ENCODE measurements at places on chromosomes 11 and 22.

- DNase-seq = no peak
Observed at GRCh38 chr22:44608597-44609399, 93.2 kb upstream of the PRR5 start.

DNA sequence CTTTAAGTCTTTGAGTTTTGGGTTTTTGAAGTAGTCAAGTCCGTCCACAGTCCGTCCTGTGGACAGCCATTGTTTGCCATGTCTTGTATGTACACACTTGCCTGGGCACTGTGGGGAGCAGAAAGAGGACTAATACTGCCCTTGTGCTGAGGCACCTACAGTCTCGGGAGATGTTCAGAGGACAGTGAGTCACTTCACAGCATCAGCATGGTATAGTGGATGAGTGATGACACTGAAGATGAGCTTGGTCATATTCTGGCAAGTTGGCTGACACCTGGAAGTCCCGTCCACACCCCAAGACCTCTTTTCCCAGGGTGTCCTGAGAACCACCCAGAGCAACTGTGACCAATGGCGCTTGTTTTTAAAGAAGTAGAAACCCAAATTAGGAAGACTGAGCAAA, 29.2 kb downstream of the NF2 start:
- no peak for DNase-seq

GRCh38 chr11:44611687-44612434, 46.4 kb downstream of the CD82 start:
- DNase-seq = peak; percentile 38

DNA sequence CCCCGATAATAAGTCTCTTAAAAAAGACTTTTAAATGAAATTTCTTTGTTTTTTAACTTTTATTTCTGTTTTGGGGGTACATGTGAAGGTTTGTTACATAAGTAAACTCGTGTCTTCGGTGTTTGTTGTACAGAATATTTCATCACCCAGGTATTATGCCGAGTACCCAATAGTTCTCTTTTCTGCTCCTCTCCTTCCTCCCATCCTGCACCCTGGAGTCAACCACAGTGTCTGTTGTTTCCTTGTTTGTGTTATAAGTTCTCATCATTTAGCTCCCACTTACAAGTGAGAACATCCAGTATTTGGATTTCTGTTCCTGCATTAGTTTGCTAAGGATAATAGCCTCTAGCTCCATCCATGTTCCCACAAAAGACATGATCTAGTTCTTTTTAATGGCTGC, 1.6 kb upstream of the GSTP1 start:
- DNase-seq = no peak

GRCh38 chr11:44823006-44823405, 96.2 kb downstream of the TSPAN18 start:
- DNase-seq = no peak

DNA sequence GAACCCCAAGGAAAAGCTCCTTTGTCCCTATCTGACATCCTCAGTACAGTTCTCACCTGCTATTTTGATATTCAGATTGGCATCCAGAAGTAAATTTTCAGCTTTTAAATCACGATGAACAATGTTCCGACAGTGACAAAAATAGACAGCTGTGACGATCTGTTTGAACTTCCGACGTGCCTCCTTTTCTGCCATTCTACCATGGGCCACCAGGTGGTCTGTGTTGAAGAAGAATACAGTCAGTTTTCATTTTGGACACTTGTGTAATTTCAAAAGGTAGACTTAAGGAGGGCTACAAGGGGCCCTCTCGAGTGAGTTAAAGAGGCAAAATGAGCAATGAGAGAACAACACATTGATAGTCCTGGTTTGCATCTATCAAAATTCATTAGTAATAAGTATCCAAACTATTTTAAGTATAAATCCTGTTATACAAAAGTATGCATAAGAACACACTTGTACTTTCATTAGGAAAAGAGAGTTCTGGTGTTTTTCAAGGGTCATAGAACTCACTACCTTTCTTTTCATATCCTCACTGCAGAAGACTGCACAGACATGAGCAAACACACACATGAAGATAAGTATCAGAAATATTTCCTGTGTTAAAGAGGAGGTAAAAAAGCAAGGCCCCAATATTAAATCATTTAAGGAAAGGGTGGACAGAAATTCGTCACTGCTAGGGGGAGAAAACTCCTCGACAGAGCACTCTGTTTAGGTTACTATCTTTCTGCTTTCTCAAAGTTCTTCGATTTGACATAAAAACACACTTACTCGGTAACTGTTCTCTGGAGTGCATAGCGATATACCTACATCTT, 89.9 kb upstream of the APOA1 start:
- peak; percentile 57 for DNase-seq

DNA sequence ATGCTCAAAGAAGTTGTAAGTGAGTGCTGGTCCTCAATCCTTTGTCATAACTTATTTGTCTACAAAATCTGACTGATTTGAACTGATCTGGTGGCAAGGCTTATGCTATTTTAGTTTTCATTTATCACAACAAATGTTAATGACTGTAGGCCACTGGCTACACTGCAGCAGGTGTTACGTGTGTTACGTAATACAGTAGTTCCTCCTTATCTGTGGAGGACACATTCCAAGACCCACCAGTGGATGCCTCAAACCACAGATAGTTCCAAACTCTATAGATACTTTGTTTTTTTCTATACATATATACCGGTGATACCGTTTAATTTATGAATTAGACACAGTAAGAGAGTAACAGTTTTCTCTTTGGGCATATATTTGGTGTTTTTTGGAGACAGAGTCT, 7.0 kb downstream of the MADD start:
- no peak for DNase-seq

DNA sequence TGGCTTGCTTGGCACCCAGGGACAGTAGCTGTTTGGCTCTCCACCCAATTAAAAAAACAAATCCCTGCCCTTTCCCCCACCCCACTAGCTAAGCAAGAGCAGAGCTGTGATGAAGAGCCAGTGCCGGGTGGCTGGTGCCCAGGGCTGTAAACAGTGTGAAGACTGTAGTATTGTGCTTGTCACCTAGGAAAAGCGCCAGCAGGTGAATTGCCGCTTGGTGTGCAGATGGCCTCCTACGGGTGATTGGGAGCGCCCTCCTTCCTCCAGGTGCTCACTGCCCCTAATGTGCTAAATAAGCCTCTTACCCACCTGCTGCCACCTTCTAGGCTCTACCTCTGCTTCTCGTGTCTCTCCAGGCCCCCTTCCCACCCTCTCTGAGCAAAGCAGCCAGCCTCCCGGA, 18.4 kb upstream of the RAPSN start:
- DNase-seq = no peak

DNA sequence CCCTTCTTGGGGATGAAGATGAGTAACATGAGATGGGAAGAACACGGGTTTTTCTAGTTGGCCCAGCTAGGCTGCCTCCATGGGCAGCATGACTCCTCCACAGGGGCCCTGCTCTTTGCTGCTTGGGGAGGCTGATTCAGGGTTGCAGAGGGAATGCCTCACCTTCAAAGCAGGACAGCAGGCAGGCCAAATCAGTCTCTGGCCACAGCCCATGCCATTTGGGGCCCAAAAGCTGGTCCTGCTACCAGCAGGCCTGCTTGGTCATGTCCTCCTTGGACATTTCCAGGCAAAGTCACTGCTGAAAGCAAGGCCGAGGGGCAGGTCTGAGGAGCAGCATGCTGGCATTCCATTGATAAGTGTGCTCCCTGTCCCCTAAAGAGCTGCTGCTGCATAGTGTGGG, 13.8 kb upstream of the MAPK8IP1 start:
- DNase-seq = no peak

DNA sequence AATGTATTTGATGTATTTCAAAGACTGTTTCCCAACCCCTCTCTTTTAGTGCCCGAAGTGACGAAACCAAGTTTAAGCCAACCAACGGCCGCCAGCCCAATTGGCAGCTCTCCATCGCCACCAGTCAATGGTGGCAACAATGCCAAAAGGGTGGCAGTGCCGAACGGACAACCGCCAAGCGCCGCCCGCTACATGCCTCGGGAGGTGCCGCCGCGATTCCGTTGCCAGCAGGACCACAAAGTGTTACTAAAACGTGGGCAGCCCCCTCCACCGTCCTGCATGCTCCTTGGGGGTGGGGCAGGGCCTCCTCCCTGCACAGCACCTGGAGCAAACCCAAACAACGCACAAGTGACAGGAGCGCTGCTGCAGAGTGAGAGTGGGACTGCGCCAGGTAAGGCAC, 84.1 kb downstream of the TNRC6B start:
- no peak for DNase-seq

DNA sequence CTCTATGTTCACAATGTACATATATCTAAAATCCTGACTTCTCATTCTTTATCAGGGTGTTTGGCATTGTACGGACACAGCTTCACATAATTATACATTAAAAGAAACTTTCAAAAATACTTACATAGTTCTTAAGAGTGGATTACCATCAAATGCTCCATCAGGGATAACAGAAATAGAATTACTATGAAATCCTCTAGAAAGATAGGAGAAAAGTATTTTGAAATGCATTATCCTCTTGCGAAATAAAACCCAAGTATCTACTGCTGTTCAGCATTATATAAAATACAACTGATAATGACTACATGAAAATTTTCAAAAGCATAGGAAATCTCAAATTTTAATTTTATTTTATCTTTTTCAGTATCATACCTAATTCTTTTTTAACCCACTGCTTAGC, 17.8 kb upstream of the CCDC34 start:
- no peak for DNase-seq

DNA sequence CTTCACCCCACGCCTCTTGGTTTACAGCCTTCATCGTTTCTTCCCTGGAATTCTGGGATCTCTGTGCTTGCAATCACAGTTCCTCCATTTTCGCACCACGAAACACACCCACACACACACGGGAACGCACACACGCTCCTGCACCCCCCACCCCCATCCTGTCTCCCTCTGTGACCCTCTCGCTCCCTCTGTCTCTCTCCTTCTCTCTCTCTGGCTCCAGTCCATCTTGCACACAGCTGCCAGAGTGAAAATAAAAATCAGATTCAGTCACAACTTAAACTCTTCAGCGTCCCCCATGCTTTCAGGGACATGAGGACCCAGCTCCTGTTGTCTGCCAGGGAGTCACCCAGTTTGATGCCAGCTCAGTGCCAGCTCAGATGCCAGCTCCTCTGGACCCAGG, 3.0 kb downstream of the GAL start:
- no peak for DNase-seq

GRCh38 chr11:82826526-82826925, 73.7 kb downstream of the PRCP start:
- no peak for DNase-seq

- no peak for DNase-seq
Observed at GRCh38 chr11:103548838-103549237, 439.6 kb downstream of the DYNC2H1 start.

- no peak for DNase-seq
Observed at GRCh38 chr11:7672276-7672959, 882 bp downstream of the CYB5R2 start.

DNA sequence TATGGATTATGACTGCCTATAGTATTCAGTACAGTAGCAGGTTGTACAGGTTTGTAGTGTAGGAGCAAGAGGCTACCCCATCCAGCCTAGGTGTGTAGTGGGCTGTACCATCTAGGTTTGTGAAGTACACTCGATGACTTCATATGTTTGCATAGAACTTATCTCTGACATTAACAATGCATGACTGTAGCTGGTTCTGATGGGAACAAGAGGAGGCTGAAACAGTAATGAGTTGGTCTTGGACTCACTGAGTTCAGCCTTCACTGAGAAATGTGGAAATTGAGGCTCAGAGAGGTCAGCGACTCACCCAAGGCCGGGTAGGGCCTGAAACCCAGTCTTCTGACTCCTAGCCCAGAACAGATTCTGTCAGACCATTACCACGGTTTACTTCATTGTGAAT, 13.0 kb downstream of the MYO7A start:
- DNase-seq = no peak

DNA sequence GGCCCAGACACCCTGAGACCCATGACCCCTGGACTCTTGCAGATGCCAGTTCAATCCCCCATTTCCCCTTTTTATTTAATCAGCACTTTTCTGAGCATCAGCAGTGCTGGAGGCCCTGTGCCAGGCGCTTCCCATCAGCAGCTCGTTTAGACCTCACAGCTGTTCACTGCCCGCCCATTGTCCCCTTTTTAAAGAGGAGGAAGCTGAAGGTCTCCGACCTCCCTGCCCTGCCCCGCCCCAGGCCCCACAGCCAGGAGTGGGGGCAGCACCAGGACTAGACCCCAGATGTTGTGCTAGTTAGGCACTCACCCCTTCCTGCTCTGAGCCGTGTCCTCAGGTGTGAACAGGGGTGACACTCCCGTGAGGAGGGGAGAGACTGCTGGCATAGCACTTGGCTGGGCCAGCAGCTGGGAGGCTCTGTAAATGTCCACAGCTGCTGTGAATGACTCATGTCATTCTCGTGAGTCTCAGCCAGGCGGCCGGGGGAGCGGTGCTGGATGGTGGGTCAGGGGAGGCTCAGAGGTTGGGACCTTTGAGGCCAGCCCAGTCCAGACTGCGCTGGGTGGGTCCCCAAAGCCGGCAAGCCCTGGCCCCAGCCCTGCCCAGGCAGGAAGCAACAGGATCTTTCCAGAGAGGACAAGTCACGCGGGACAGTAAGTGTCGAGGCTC, 19.9 kb downstream of the EMID1 start:
- DNase-seq = peak; percentile 4

DNA sequence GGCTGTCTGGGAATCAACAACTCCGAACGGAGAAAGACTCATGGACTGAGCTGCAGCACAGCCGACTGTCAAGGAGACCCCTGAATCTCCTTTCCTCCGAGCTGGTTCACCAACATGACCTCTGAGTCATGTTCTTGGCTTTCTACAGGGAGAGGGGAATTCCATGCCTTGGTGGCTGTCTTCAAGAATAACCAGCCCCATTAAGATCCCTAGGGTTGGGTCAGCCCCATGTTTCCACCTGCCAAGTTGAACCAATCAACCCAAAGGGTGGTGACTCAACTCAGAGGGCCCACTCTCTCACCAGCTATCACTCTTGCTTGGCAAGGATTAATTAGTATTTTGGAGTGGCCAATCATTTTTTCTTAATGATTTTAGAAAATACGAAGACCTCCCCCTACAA, 28.3 kb upstream of the IGSF22 start:
- DNase-seq = no peak

- no peak for DNase-seq
Observed at GRCh38 chr22:18994701-18995326, 58.7 kb upstream of the PRODH start.

DNA sequence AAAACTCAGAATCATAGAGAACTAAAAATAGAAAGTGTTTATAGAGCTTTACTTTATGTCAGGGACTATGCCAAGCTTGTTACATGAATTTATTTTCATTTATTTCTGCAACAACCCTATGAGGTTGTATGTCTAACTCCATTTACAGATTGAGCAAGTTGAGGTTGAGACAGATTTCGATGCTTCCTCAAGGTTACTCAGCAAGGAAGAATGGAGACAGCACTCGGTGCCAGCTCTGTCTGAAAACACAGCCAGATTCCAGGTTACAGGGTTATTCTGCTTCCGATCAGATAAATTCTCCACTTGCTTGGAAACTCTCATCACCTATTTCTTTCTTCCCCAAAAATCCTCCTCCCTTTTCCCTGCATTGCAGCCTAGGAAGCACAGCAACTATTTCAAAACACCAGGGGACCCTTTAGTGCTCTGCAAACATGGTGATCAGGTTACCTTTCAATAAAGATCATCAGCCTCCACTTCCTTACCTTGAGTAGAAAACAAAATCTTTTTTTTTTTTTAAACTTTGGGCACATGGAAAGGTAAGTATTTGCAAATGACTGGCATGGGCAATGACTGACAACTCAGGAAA, 7.0 kb downstream of the MMP3 start:
- DNase-seq = no peak

All from Kasumi-1 (cell line).